Mammary microvascular endothelial cell (primary cell): ENCODE measurements at places on chromosomes 4 and X. TPM values are rescaled to one million over a fixed set of nuclear protein-coding genes. Genes with fewer than 3 reads are reported as not detected.

CYLC1 gene
- total RNA-seq = not detected in 2 replicates

TCEAL2 gene
- not detected in 2 replicates for total RNA-seq

MAP7D2 gene
- 0.30 and 0.40 TPM in 2 replicates for total RNA-seq

PDGFRA gene
- 0.13 and 0.30 TPM in 2 replicates for total RNA-seq

SNX25 gene
- total RNA-seq = 11.8 and 13.0 TPM in 2 replicates

TEX13C gene
- total RNA-seq = not detected in 2 replicates

OPRPN gene
- not detected in 2 replicates for total RNA-seq

MYOZ2 gene
- 0.05 and 0.13 TPM in 2 replicates for total RNA-seq

SLC9B1 gene
- 0.74 TPM in 1 of 2 replicates, not detected in the other for total RNA-seq

MAGEB17 gene
- total RNA-seq = not detected in 2 replicates

PHKA1 gene
- 6.2 and 6.3 TPM in 2 replicates for total RNA-seq

SOWAHB gene
- total RNA-seq = not detected in 2 replicates

ADAM29 gene
- total RNA-seq = not detected in 2 replicates

MBNL3 gene
- 2.9 and 4.3 TPM in 2 replicates for total RNA-seq

WDFY3 gene
- total RNA-seq = 69.4 and 70.0 TPM in 2 replicates

NPY2R gene
- not detected in 2 replicates for total RNA-seq

ODAM gene
- not detected in 2 replicates for total RNA-seq

CORIN gene
- 0.10 and 0.33 TPM in 2 replicates for total RNA-seq
